ENCODE measurements at places on chromosomes 3 and 15. TPM values are rescaled to one million over a fixed set of nuclear protein-coding genes. Genes with fewer than 3 reads are reported as not detected.

Gene ARPP19
- polyA plus RNA-seq = 73.5 TPM

GRCh38 chr3:112089956-112090886 is 4.0 kb downstream of the C3orf52 start:
- DNase-seq = no peak

DNA sequence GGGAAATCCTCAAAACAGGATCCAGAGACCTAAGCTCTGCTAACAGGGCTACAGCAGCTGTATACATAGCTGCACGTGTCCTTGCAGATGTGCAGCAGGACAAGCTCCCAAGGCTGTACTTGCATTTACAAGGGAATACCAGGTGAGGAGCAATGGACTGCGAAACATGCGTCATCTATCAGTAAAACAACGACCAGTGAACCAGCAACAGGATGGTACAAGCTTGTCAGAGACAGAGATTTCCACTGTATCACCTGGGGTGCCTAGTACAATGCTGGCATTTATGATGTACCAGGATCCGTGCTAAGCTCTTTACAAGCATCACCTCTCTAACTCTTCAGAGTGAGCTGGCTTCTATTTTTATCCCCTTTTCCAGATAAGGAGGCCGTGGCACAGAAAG is 227.3 kb downstream of the FOXP1 start:
- DNase-seq = peak; percentile 14

GRCh38 chr3:65338571-65338970 is 650.8 kb upstream of the ADAMTS9 start:
- DNase-seq = no peak

GRCh38 chr15:36948982-36949381 is 151.4 kb downstream of the MEIS2 start:
- DNase-seq = no peak

Gene TTLL13
- polyA plus RNA-seq = 0.50 TPM

Data from muscle of back (tissue), 13 donors.